NCI-H226 (cell line): ENCODE measurements at places on chromosomes 13 and 19.

- DNase-seq = no peak
Observed at GRCh38 chr19:24052811-24053210, 34.2 kb upstream of the ZNF254 start.

DNA sequence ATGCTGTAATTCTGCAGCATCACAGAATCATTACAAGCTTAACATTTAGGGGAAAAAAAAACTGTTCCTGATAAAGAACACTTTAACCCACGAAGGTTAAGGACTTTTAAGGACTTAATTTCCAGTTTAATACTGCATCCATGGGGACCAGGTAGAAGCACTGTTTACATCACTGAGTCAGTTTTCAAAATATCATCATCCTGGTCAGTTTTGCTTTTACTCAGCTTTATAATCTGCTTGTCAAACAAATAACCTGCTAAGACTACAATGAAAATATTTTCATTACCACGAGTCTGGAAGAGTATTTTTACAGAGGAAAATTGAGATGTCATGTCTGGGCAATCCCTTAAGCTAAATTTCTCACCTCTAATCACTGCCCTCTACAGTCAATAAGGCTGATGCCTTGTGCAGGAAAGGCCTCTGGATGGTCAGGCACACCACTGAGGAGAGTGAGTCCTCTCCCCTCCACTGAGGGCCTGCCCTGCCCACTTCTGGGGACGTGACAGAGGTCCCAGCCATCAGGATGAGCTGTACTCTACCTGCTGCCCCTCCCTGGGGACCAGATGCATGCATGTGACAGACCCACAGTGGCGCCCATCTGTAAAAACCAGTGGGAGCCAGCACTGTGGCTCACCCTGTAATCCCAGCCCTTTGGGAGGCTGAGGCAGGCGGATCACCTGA, 31.0 kb downstream of the FOXO1 start:
- no peak for DNase-seq

DNA sequence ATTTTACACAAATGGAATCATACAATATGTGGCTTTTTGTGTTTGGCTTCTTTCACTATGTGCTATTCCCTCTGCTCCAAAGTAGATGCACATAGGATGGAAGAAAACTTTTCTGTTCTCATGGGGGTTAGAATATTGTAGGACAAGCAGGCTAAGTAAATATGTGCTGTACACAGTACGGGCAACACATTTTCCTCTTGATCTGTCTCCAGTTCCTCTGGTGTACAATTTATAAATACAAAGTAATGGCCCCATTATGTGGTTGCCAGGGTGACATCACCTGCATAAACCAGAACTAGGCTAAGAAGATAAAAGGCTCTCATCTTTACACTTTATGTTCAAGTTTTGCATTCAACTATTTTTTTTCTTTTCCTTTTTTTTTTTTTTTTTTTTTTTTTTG, 41.0 kb upstream of the SOX21 start:
- no peak for DNase-seq

GRCh38 chr13:67023130-67023876, 206.8 kb downstream of the PCDH9 start:
- DNase-seq = peak; percentile 62

- DNase-seq = no peak
Observed at GRCh38 chr19:12800923-12801465, 606 bp downstream of the PRDX2 start.

GRCh38 chr19:18109733-18110608, 12.4 kb downstream of the MAST3 start:
- DNase-seq = no peak

GRCh38 chr13:83819611-83820010, 62.7 kb downstream of the SLITRK1 start:
- no peak for DNase-seq

DNA sequence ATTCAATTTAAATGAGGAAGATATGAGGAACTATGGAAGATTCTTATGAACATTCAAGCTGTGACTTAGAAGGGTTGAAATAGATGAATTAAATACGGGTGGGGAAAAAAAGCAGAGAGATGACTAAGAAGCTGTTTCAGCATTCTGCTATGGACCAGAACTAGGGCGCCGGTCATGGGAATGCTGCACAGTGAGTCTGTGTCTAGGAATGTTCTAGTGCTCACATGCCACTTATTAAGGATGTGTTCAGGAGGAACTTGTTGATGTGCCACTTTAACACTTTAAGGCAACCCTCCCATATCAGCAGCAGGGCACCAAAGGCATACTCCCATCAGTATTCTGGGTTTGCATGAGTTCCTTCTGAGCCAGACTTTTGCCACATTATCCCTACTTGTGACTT, 152.1 kb downstream of the POSTN start:
- DNase-seq = peak; percentile 71

DNA sequence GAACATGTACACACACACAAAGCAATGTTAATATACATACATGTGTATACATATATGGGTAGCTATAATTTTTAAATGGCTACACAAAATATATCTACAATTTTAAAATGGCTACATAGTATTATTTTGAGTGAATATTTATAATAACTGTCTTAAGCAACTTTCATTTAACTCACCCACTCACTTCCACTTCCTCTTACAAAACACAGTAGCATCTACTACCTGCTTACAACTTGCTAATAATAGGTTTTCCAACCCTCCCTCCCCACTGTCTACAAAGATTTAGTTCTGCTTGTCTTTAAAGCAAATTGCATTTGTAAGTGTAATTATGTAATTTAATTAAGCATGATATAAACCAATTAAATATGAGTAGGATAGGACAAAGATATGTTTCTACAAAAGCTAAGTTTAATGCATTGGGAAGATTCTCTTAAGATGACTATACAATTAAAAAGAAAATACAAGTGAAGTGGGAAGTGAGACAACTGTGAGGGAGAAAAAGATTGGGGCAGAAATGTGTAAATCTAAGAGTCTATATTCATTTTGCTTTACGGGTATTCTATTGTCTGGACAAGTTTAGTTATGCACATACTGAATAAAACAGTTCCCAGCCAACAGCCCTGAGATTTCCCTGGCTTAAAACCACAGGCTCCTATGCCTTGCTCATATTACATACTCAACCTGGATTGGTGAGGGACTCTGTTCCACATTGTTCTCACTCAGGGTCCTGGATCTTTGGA, 583.1 kb downstream of the EFNB2 start:
- DNase-seq = no peak

DNA sequence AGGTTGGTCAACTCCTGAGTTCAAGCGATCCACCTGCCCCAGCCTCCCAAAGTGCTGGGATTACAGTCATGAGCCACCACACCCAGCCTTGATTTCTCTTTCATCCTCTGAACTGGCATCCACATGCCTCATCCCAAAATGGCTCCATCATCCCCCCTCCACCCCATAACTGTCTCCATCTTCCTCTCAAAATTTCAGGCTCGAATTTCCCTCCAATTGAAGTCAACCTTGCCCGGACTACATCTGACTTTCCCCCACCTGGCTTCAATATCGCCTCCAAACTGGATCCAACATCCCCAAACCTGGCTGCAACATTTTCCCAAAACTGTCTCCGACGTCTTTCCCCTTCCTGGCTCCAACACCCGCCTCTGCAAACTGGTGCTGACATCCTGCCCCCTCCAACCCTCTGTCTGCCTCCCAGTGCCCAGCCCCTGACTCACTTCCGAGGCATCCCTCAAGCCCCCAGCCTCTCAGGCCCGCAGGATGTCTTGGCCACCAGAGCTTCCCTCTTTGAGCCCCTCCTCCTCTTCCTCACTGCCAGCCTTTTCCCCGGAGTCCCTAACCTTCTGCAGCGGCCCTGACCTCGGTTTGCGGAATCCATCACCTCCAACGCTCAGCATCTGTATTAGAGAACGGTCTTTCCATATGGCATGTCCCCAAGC, 943 bp downstream of the EXOC3L2 start:
- no peak for DNase-seq

DNA sequence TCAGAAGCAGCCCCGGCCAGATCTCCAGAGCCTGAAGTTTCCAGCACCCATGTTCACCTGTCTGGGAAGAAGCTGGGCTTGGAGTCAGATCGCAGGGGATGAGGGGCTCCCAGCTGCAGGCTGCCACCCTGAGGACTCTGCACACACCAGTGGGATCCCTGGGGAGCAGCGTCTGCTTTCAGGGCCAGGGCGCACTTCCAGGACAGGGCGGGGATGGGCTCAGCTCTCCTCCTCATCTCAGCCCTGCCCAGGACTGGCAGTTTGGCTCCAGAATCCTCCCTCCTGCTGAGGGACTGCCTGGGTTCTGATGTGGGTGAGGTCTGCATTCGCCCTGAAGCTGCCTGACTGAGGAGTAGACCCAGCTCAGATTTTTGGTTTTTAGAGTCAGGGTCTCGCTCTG, 3.5 kb downstream of the SLC7A9 start:
- no peak for DNase-seq

GRCh38 chr19:53545271-53546065, 7.5 kb downstream of the ZNF331 start:
- no peak for DNase-seq

GRCh38 chr13:113106711-113107351, 1.2 kb downstream of the F7 start:
- no peak for DNase-seq

GRCh38 chr13:24716446-24716845, 36.2 kb downstream of the ATP12A start:
- no peak for DNase-seq

- peak; percentile 38 for DNase-seq
Observed at GRCh38 chr19:51698296-51698695, 5.2 kb downstream of the SPACA6 start.

- DNase-seq = no peak
Observed at GRCh38 chr13:101267656-101268055, 148.7 kb downstream of the NALCN start.

- DNase-seq = no peak
Observed at GRCh38 chr19:31513841-31514240, 164.6 kb upstream of the TSHZ3 start.

GRCh38 chr13:48158290-48158689, 63.4 kb upstream of the MED4 start:
- no peak for DNase-seq

DNA sequence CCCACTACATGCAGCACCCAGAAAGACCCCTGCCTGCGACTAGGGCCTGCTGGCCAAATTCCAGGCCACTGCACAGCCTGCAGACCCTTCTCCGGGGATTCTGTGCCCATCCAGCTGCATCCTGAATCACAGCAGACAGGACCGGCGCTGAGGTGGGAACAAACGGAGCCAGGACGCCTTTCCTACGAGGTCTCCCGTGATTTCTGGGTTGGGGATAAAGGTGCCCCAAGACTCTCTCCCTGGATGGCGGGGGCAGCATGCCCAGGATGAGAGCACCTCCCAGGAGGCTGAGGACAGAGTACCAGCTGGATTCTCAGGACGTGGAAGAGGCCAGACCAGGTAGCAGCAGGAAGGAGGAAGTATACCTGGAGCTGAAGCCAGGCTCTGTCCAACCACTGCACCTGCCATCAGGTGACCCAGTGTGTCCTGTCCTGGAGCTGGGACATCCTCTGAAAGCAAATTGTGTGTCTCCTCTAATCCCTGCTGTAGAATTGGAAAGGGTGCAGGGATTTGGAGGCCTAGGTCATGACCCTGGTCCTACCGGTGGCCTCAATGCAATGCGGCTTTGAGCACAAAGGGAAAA, 3.4 kb upstream of the FUT5 start:
- DNase-seq = no peak

DNA sequence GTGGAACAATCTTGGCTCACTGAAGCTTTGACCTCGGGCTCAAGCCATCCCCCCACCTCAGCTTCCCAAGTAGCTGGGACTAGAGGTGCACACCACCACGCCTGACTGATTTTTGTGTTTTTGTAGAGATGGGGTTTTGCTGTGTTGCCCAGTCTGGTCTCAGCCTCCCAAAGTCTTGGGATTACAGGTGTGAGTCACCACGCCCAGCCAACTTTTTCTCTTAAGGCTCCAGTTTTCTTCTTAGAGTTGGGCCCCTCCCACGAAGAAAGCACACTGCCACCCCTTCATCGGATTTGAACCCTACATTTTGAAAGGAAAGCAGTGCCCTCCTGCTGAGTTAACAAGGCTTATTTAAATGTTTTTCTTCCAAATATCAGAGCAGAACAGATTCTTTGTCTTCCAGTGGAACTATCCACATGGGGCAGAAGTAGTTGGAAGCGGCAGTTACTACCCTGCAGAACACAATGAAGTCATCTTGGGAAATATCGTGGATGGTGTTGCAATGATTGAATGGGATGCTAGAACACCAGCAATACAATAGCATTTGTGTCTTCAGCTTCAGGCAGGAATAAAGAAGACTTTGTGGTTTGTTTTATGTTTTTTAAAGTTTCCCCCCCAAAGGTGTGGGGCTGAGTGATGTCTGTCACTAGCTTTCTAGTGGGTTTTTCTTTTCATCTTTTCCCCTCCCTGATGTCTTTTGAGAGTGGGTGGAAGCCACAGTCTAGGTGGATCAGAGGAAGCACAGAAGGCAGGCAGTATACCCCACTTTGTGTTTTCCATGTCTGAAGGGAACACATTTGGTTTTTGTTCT, 8.9 kb downstream of the ACTN4 start:
- peak; percentile 49 for DNase-seq

- DNase-seq = no peak
Observed at GRCh38 chr19:45215391-45216191, 29.6 kb downstream of the EXOC3L2 start.

DNA sequence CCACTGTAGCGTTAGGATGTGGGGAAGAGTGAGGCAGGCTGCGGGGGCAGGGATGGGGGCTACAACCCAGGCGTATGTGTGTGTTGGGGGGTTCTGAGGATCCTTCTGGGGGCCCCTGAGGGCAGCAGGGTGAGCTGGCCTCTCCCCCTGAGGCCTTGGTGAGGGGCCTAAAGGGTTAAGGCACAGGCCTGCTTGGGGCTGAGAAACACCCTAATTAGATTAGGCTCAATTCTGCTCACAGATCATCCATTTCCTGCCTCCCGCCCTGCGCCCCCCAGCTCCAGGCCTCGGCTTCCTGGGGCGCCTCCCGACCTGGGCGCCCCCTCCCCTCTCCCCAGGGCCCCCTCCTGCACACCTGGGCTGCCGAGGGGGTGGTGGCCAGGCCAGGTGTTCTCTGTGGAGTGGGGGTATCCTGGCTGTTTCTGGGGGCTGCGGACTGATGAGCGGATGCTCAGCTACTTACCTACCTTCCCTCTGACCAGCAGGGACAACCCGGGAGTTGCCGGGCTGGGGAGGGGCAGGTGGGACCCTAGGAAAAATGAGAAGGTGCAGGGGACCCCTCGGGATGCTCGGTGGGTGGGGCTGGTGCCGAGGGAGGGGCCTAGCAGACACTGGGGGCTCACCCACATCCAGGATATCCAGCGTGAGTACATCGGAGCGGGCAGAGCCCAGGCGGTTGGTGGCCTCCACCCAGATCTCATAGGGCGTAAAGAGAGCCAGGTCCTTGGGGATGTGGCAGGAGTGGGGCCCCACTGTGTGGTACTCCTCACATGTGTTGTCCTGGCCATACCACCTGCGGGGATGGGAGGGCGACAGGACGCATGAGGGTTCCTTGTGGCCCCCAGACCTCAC, 8.6 kb downstream of the CRLF1 start:
- no peak for DNase-seq

- DNase-seq = no peak
Observed at GRCh38 chr19:33774751-33775150, 21.9 kb upstream of the KCTD15 start.
